ENCODE measurements at places on chromosomes 13 and 19. TPM values are rescaled to one million over a fixed set of nuclear protein-coding genes. Genes with fewer than 3 reads are reported as not detected.

GRCh38 chr19:44530777-44531176, 1.3 kb upstream of the CEACAM20 start:
- no peak for DNase-seq

GRCh38 chr19:49069026-49069425, 3.5 kb downstream of the KCNA7 start:
- no peak for DNase-seq

DNA sequence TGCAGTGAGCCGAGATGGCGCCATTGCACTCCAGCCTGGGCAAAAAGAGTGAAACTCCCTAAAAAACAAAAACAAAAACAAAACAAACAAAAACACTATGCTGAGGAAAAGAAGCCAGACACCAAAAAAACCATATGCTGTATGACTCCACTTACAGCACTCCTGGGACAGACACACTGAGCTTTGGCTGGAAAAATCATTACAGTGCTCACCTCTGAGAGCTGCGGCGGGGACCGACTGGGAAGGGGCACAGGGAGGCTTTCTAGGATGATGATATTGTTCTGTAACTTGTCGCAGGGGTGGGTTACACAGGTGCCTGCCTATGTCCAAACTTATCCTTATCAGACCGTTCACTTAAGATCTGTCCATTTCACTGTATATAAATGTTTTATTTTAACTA, 7.8 kb downstream of the PNMA8A start:
- no peak for DNase-seq

- DNase-seq, result no peak
Observed at GRCh38 chr19:41330946-41331678, 21.1 kb downstream of the CCDC97 start.

GRCh38 chr19:40671404-40671803, 19.0 kb downstream of the NUMBL start:
- no peak for DNase-seq

GRCh38 chr19:34793565-34793964, 20.6 kb upstream of the ZNF599 start:
- DNase-seq, result peak; percentile 6

DNA sequence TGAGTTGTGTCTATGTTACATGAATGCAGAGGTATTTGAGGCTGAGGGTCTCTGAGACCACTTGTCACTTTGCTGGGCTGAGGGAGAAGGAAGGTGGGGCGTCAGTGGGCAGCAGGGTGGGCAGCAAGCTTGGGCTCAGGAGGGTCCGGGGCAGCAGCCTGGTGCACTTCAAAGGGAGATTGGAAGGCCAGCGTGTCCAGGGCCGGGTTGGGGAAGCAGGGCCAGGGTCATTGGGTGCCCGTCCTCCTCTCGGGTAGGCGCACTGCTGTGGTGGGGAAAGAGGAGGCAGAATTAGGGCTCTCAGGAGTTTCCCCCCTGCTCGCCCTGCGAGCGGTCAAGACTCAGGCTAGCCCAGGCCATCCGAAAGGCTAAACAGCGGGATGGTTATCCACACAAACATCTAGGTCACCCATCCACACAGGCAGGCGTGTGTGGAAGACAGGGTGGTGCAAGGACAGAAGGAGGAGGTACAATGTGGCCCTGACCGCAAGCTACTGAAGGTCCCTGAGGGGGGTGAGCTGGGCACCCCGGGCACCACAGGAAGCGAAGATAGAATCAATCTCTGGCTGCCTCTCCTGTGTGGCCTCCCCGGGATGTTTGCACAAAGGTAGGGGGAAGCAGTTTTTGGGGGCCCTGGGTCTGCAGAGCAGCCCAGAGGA, 37.7 kb downstream of the MYO9B start:
- no peak for DNase-seq

- no peak for DNase-seq
Observed at GRCh38 chr13:52949742-52950141, 78.9 kb upstream of the OLFM4 start.

- DNase-seq, result no peak
Observed at GRCh38 chr19:14218620-14219330, 12.8 kb upstream of the ADGRL1 start.

GRCh38 chr13:65500481-65500880, 1729.7 kb downstream of the PCDH9 start:
- DNase-seq, result no peak

GRCh38 chr13:52446265-52446664, 4.2 kb downstream of the VPS36 start:
- no peak for DNase-seq

- no peak for DNase-seq
Observed at GRCh38 chr13:38941353-38941945, 49.2 kb downstream of the STOML3 start.

DNA sequence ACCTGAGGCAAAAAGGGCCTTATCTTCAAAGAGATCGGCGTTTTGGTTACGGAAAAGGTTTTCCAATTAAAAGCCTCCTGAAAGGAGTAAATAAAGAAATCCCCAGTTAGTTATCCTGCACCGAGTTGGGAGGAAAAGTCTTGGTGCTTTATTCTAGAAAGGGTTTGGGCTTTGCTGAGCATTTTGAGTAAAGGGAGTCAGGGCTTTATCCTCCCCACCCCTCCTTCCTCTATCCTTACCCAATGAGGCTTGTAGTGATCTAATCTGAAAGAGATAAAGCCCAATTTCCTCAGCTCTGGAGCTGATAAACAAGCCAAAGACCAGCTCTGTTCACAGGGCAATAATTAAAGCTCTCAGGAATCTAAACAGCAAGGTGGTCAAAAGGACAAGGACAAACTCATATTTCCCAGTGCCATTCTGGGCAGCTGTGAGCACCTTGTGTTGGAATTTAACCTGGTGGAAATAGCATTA, 188.9 kb upstream of the TSC22D1 start:
- peak; percentile 96 for DNase-seq

DNA sequence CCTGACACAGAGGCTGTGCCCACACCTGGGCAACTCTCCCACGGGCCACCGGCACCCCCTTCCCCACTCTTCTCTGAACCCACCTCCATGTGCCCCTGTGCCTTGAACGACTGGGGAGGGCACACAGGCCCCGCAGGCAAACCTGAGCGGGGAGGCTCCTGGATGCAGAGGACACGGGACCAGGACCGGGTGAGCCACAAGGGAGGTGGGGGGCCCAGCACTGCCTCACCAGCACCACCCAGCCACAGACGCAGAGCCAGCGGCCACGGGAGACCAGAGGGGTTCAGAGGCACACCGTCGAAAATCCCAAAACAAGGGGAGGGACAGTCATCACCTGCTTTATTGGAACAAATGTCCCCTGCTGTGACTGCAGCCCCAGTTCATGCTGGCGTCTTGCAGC, 49.4 kb downstream of the STK24 start:
- no peak for DNase-seq

DNA sequence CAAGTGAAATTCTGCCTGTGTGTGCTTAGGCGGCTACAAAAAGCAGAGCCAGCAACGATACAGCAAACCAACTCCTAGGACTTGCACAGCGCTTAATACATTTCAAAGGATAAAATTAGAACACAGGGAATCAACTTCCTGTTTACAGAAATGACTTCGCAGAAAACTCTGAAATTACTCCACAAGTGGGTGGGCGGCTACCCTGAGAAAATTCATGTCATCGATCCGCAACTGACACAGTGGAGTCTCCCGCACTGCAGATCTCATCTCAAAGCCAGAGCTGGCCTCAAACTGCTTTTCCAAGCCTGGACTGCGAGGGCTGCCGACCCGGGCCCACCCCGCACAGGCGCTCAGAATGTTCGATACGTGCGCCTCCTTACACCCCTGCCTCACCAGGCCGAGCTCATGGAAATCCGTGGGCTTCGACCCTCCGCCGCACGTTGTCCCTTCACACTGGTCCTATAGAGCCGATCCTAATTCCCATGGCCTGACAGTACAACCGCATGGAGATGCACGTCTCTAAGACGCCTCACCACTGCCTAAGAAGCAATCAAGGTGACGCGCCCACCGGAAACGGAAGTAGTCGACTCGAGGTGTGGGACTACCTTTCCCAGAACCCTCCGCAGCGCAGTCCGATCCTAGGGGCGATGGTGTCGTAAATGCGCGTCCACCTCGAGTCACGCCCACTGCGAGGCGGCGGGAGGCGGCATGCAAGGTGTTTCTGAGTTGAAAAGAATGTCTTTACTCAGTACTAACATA, at the start of gene ZNF229:
Gene ZNF229 (minus strand): TSS at position 557 of the 759 bp plus-strand sequence. CDS start 5,625 bp downstream, outside the sequence.
- DNase-seq, result peak; percentile 94

- DNase-seq, result peak; percentile 24
Observed at GRCh38 chr13:113109151-113110047, 3.8 kb downstream of the F7 start.

DNA sequence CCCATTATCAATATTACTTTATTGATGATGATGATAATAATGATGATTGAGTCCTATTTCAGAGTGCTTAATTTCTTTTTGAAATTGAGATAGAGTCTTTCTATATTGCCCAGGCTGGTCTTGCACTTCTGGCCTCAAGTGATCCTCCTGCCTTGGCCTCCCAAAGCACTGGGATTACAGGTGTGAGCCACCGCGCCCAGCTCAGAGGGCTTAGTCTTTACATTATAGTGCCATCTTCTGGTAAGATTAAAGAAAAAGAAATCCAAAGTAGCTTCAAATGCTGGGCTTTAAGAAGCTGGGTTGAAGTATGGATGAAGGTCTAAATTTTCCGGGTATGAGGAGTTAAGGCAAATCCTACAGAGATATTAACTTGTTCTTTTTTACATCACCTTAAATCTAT, 3.4 kb upstream of the ZNF333 start:
- DNase-seq, result no peak

DNA sequence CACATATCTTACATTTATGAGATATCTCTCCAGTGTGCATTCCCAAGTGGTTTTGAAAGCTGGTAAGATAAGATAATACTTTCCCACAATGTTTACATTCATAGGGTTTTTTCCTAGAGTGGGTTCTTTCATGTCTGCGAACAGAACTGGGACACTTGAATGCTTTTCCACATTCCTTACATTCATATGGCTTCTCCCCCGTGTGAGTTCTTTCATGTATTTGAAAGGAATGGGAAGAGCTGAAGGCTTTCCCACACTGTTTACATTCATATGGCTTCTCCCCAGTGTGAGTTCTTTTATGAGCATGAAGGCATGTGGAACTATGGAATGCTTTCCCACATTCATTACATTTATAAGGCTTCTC, 19.7 kb downstream of the ZNF433 start:
- DNase-seq, result no peak

GRCh38 chr19:7665076-7665475, 3.8 kb upstream of the RETN start:
- no peak for DNase-seq

GRCh38 chr19:17135001-17135853, 59.6 kb downstream of the MYO9B start:
- peak; percentile 88 for DNase-seq

DNA sequence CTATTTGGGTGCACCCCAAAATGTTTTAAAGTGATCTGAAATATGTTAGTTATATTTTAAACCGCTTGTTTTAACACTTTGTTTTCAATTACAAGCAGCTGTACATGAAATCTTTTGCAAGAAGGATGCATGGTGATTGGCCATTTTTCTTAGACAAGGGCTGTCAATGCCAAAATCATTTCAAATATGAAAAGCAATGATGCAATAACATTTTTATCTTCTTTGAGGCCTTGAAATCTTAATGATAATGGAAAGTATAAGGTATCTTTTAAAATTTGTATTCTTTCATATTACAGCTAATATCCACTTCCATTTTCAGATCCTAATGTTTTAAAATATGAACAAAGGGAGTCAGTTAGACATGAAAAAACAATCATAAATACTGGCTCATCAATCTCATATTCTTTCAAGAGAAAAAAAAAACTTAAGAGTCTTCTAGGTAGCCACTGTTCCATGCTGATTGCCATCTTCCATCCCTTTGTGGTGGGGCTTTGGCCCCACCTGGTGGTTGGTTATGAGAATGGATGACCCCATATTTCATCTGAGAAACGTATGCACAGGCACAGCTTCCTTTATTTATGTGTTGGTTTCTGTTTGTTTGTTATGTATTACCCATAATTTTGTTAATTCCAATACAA, 330.3 kb upstream of the MIR17HG start:
- DNase-seq, result peak; percentile 25

DNA sequence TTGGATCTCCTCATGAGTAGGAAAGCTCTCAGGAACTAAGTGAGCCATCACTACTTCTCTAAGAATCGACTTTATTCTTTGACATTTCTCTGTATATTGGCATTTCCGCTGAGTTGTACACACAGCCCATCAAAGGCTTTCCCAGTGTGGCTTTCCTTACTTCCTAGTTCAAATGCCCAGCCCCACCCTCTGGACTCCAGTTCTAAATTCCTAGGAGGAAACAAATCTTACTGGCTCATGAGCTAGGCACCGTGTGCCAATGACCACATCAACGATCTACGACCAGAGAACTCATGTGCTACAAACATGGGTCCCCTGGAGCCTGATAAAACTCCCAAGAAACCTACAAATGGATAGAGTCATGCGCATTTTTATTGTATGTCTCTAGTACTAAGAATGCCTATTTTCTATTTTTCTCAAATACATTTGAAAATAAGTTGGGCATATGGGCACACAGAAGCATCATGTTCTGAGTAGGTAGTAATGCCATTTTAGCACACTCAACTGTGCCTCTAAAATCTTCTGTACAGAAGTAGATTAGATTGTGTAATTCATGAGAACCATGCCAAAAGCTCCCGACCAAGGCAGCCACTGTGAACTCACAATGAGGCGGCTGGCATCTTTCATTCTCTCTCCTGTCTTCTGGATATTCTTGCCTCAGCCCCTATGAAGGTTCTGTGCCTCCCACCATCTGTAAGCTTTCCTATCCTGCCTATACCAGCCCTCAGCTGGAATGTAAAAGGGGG, 10.5 kb upstream of the RAP2A start:
- DNase-seq, result no peak

DNA sequence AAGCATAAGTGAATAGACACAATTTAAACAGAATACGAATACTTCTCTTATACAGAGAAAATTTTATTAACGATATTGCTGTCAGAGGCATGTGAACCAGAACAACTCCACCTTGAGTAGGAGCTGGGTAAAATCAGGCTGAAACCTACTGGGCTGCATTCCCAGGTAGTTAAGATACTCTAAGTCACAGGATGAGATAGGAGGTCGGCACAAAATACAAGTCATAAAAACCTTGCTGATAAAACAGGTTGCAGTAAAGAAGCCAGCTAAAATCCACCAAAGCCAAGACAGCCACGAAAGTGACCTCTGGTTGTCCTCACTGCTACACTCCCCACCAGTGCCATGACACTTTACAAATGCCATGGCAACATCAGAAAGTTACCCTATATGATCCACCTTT, 49.2 kb upstream of the TRPC4 start:
- peak; percentile 52 for DNase-seq

- no peak for DNase-seq
Observed at GRCh38 chr19:13078381-13078780, 24.3 kb downstream of the LYL1 start.

The NLRP4 gene
- not detected for polyA plus RNA-seq

The ETV2 gene
- polyA plus RNA-seq, result 1.5 TPM

The C19orf38 gene
- polyA plus RNA-seq, result 2.7 TPM

The ZNF135 gene
- polyA plus RNA-seq, result 8.2 TPM

The CBARP gene
- polyA plus RNA-seq, result 2.0 TPM

The MATK gene
- 4.9 TPM for polyA plus RNA-seq

The GIPR gene
- polyA plus RNA-seq, result 8.1 TPM

The EIF3K gene
- 290 TPM for polyA plus RNA-seq

The NLRP7 gene
- not detected for polyA plus RNA-seq

The C13orf46 gene
- polyA plus RNA-seq, result 0.34 TPM

The PDX1 gene
- 20.0 TPM for polyA plus RNA-seq

The NKG7 gene
- polyA plus RNA-seq, result 12.4 TPM

The DLL3 gene
- 0.90 TPM for polyA plus RNA-seq

The SPTBN4 gene
- polyA plus RNA-seq, result 3.4 TPM

The SELENOV gene
- 0.19 TPM for polyA plus RNA-seq

The TUBA3C gene
- polyA plus RNA-seq, result not detected

The ZNF160 gene
- polyA plus RNA-seq, result 115 TPM

The ZNF534 gene
- 0.40 TPM for polyA plus RNA-seq

The CCNA1 gene
- polyA plus RNA-seq, result 1.5 TPM
